BJ (cell line): ENCODE measurements at places on chromosomes 6 and 20.

DNA sequence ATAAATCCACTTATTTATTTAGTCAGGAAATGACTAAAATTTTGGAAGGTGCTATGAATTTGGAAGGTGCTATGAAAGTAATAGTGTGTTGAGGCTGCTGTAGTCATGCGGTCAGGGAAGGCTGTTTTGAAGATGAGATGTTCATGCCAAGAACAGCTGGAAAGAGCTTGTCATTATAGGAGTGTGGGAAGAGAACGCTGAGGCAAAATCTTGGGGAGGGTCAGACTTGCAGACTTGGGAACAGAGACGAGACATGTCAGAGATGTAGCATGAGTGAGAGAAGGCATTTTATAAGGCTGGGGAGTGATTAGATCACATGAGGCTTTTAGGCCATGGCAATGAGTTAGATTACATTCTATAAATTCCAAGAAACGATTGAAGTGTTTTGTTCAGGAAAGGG is 124.0 kb upstream of the B3GAT2 start:
- no peak for DNase-seq

- DNase-seq: no peak
Observed at GRCh38 chr20:64116541-64117431, 9.4 kb upstream of the NPBWR2 start.

GRCh38 chr6:90413867-90414266 is 117.2 kb upstream of the BACH2 start:
- DNase-seq: no peak

- no peak for DNase-seq
Observed at GRCh38 chr6:119137194-119138072, 59.0 kb upstream of the FAM184A start.

DNA sequence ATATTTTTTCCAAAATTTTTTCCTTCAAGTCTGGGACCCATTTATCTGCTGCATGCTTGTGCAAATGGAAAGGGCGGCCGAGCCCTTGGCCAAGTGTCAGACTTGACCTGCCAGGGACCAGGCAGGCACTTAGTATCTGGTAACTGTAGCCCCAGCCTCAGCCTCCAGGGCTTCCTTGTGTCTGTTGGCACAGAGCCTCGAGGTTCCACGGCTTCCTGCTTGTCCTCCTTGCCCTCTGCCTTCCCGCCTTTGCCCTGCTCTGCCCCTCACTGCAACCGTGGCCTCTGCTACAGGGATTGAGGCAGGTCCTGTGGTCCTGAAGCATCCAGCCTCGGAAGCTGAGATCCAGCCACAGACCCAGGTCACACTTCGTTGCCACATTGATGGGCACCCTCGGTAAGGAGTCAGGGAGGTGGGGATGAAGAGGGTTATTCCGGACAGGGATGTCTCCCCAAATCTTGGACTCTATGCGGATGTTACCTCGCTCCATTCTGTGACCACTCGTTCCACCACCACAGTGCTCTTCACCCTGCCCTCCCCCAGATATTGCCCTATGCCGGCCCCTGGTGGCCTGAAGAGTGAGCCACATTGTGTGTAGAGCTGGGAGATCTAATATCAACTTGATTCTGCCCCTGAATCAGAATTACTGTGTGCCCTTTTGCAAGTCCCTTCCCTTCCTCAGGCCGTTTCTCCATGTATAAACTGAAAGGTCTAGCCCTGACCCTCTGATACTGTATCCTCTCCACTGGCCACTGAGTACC is 41.5 kb upstream of the SRF start:
- no peak for DNase-seq

DNA sequence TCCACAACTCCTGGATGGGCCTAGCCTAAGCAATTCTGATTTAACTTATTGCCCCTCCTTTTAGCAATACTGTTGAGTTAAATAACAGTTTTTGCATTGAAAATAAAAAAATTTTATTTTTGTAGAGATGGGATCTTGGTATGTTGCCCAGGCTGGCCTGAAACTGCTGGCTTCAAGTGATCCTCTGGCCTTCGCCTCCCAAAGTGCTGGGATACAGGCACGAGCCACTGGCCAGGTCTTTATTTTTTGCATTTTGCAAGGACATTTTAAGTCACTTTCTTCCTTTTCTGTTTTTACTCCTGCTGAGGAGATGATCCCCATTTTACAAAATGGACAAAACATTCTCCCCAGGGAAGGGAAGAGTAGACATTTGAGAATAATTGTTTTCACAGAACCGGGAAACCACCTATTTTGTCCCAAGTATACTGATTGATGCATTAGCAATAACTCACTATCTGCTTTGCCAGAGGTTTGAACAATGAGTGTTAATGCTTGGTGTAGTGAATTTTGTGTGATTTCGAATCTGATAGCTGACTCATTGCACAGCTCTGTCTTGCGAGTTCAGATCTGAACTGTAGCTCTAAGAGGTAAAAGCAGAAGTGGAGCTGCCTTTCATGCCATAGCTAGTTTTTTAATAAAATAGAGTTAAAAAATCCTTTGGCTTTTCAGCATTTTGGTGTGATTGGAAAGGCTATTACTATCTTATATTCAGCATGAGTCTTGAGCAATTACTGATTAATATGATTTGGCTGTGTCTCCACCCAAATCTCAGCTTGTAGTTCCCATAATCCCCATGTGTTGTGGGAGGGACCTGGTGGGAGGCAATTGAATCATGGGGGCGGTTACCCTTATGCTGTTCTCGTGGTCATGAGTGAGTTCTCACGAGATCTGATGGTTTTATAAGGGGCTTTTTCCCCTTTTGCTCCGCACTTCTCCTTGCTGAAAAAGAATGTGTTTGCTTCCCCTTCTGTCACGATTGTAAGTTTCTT is 20.9 kb downstream of the IGF2R start:
- DNase-seq: no peak
